ENCODE measurements at places on chromosomes 11 and 22.

- ATAC-seq = no peak
Measured at GRCh38 chr11:27926486-27926885, 181.5 kb downstream of the KIF18A start.

- no peak for ATAC-seq
Measured at GRCh38 chr22:36016684-36017083, 11.9 kb downstream of the RBFOX2 start.

- ATAC-seq = no peak
Measured at GRCh38 chr22:30016596-30016995, 63.7 kb upstream of the HORMAD2 start.

DNA sequence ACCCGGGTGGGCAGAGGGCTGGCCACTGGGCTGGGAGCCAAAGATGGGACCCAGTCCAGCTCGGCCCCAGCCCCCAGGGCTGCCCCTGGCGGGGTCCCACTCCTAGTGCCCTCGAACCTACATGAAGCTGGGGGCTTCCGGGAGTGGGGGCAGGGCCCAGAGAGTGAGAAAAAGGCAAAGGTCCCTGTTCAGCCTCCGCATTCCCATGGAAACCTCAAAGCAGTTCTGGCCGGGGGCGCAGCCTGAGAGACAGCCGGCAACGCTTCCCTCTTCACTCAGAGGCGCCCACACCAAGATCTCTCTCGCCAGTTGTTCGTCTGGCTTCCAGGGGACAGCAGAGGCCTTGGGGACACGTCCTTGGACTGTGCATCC lies 22.4 kb upstream of the ARHGAP8 start:
- ATAC-seq = no peak

DNA sequence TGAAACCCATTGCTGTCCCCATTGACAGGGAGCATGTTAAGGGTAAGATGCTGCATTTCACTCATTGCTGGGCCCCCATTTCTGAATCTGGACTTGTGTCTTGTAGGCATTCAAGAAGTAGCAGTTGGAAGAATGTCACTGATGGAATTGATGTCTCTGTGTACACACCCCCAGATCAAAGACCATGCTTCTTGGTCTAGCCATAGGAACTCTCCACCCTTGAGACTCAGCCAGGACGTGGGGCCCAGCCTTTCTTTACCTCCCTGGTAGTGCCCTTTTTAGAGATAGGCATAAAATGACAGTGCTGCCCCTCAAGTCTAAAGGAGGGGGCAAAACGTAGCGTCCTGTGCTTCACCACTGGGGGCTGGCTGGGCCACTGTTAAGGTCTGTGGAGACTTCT lies 135.1 kb downstream of the TEAD1 start:
- no peak for ATAC-seq

DNA sequence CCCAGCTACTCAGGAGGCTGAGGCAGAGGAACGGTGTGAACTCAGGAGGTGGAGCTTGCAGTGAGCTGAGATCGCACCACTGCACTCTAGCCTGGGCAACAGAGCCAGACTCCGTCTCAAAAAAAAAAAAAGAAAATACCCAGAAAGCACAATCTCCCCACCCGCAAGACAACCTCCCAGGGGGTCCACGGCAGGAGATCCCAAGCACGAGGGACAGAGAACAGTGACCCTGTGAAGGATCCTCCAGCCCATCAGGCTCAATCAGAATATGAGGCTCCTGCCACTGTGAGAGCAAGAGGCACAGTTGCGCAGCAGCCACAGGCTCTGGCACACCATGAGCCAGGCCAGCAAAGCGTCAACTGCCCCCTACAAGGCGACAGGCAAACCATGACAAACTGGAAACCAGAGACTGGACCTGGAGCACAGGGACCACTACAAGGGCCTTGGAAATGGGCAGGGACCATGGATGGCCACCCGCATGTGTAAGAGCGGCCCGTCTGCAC lies 164.8 kb upstream of the GRK3 start:
- ATAC-seq = no peak

DNA sequence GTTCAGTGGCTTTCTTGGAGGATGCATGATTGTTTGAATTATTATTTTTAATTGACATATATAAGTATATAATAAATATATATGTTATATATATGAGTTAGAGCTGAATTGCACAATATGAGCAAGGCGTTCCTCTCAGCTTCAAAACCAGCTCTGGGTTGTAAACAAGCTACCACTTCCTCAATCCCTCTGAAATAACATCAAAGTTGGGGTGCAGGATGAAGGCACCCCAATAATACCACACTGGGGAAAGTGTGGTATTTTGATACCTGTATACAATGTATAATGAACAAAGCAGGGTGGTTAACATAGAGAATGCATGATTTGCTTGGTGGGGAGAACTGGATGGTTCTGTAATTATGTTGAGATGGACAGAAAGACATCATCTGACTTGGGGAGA lies 1.7 kb upstream of the SORL1 start:
- ATAC-seq = no peak

GRCh38 chr22:33382436-33382835 lies 324.3 kb upstream of the SYN3 start:
- no peak for ATAC-seq

- ATAC-seq = no peak
Measured at GRCh38 chr22:43890901-43891331, 897 bp downstream of the PNPLA5 start.

DNA sequence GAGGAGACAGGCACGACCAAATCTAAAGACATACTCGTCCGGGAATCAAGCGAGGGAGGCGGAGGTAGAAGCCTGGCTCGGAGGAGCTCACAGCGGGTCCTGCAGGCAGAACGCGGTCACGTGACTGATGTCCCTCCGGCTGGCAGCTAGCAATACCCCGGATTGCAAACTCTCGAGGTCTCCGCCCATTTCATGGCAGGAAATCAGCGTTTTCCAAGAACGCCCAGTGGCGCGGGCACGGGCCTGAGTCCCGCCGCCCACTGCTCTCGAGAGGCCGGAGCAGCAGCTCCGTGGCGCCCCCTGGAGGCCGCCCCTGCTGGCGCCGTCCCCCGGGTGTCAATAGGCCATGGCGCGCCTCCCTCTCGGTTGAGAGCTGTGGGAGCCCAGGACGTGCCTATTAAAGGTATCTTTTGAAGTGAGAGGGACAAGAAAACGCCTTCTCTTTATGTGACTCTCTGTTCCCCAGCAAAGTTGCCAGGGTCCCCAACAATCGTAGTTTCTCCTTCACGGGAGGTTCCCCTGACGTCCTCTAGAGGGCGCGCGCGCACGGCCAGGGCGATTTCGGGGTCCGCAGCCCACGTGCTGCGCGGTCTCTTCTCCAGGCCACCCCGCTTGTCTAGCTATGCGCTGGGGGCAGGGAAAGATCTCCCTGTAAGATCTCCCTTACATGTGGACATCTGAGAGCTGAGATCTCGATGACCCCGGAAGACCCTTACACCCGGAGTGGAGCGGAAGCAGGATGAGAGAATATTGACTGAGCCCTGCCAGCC lies 37.3 kb upstream of the RBFOX2 start:
- peak; percentile 50 for ATAC-seq

DNA sequence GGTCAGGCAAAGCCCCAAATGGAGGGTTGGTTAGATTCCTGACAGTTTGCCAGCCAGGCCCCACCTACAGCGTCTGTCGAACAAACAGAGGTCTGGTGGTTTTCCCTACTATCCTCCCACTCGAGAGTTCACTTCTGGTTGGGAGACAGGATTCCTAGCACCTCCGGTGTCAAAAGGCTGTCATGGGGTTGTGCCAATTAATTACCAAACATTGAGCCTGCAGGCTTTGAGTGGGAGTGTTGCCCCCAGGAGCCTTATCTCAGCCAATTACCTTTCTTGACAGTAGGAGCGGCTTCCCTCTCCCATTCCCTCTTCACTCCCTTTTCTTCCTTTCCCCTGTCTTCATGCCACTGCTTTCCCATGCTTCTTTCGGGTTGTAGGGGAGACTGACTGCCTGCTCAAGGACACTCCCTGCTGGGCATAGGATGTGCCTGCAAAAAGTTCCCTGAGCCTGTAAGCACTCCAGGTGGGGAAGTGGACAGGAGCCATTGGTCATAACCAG lies 4.7 kb upstream of the TTC36 start:
- ATAC-seq = no peak

DNA sequence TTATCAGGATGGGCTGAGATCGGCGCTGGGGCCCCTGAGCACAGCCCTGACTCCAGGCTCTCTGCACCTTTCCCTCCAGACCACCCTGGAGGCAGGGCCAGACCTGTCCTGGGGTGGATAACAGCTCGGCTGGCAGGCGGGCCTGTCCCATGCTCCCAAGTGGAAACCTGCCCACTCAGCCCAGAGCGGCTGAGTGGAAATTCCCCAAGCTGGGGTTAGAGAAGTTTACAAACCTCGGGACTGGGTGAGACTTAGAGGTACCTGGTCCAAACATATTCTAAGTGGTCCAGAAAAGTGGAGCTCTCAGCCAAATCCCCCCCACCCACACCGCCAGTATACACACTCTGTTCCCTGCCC lies 4.8 kb upstream of the FXYD2 start:
- ATAC-seq = peak; percentile 14

- no peak for ATAC-seq
Measured at GRCh38 chr11:11206484-11206883, 146.6 kb downstream of the CSNK2A3 start.

GRCh38 chr11:75449271-75449670 lies 16.3 kb upstream of the KLHL35 start:
- peak; percentile 28 for ATAC-seq

- ATAC-seq = peak; percentile 75
Measured at GRCh38 chr11:7892059-7892699, 38.9 kb downstream of the OR10A6 start.

DNA sequence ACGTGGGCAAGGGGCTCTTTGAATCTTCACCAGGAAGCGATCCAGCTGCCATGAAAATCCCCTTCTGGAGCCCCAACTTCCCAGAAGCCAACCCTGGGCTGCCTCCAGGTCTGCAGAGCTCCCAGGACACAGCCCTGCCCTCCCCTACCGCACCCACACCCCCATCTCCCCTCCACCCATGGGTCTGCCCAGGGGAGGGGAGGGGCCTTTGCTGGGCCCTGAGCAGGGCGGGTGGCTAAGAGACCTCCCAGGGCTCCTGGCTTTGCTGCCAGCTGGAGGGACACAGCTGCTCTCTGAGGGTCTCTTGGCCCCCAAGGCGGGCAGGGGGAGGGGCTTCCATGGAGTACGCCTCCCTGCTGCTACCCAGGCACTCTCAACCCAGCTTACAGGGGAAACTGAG lies 64.1 kb downstream of the WNT7B start:
- ATAC-seq = no peak

DNA sequence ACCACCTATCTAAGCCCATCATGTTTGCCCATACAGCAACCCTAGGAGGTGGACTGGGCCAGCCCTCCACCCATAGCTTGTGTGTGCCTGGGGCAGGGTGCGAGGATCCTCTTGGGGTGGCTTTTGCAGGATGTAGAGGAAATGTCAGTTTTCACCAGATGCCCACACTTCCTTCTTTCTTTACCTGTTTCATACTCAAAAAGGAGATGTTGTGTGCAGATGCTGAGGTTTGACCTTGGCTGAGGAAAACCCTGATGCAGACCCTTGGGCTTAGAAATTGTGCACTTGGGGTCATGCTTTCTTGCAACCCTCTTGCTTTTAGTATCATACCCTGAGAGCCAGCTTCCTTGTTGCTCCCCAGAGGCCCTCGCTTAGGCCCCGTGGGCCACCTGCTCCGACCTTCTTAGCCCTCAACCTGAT lies 2.2 kb downstream of the HTR3A start:
- peak; percentile 90 for ATAC-seq

DNA sequence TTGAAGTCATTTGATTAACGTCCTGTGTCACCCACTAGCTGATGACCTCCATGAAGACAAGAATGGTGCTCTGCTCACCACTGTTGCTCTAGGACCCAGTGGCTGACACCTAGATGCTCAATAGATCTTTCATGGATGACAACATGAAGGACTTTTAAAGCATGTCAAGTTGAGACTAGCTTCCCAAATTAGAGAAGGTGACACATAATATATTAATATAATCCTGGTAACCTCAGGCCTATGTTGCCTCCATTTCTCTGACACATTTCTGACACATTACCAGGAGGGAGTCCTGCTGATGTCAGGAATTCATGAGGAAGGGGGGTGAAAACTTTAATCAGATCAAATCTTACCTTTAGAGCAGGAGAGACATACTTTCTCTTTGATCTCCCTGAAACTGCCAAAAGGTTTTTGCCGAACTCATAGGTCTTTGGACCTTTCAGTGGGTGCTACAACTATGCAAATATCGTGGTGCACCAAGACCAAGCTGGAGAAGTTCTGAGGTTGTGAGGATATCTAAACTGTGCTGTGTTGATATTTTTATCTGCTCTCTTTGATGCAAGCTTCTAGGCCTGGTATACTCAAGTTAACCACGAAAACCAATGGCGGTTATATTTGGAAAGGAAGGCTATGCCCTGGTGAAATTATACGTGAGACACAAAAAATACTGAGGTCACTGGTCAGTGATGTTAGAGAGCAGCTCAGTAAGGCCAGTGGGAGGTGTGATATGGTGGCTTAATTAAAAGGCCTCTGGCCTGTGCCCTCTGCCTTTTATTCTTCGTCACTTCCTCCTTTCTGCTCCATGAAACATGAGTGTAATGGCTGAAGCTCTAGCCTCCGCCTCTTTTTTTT lies 13.2 kb upstream of the AMPD3 start:
- ATAC-seq = peak; percentile 96

GRCh38 chr11:19872512-19873145 lies 160.0 kb downstream of the NAV2 start:
- no peak for ATAC-seq

DNA sequence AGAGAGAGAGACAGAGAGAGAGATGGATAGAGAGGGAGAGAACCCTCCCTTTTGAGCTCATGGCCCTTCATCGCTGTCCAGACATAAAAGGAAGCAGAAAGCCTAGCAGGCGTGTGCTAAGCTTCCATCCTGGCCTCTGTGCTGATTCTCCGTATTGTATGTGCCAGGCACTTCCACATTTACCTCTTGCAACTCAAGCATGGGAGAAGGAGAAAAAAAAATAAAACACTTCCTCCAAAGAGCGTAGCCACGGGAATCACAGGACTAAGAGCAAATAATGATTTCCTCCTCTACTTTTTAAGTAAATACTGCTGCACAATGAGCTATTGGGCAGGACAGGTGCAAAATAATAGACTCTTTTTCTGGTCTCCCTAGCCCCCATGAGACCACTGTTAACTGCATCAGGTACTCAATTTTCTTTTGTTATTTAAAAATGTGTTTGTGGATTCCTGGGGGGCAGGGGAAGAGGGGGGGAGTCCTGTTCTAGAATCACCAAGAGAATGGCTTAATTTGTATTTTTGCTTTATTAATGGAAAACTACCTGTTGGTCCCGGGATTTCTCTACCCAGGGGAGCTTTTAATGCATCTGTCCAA lies 154.3 kb downstream of the NXPE2 start:
- ATAC-seq = no peak

DNA sequence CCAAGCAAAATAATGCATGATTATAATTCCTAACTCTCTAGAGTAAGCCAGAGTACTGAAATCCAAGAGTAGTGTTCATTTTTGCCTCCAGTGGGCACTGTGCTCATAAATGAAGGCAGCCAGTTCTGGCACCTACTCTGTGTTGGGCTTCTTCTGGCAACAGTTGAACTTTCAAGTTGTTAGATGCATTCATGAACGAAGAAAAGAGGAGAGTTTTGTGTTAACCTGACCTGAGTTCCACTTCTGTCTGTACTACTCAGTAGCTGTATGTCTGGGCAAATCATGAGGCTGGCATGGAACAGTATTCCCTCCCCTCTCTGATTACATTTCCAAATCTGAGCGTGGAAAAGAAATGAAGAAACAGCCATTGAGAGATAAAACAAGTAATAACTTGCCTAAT lies 20.3 kb upstream of the TENM4 start:
- peak; percentile 56 for ATAC-seq

GRCh38 chr11:86699040-86699791 lies 26.8 kb upstream of the ME3 start:
- no peak for ATAC-seq
